ENCODE measurements at places on chromosomes 11 and 22.

DNA sequence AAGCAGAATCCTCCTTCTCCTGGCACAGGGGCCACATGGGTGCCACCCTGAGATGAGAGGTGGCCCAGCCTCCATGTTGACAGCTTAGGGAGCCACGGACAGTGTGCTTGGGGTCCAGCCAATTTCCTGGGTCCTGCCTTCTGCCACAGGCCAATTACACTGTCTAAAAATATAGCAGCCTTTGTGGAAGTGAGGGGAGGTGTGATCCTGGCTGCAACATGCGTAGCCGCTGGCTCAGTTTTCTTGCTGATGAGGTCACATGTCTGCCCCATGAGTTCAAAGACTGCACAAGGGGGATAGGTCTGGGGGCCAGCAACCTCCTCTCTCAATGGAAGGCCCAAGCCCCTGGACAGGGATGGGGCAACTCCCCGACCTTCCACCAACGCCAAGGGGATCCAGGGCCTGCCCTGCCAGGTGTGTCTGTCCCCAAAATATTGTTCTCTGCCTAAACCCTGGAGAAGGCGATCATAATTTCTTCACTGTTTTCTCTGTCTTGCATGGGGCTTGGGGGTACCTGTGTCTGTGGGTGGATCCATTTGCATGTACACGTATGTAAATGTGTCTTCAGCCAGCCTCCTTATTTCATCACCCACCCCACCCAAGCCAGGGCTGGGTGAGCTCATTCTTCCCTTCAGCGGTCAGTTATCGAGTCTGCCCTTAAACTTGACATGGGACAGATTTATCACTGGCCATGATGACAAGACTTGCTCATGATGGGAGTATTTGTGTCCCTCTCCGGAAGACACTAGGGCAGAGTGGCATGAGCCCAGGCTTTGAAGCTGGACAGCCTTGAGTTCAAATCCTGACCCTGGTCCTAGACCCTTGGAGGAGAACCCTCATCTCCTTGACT is 59.4 kb downstream of the OTOG start:
- DNase-seq, result no peak

DNA sequence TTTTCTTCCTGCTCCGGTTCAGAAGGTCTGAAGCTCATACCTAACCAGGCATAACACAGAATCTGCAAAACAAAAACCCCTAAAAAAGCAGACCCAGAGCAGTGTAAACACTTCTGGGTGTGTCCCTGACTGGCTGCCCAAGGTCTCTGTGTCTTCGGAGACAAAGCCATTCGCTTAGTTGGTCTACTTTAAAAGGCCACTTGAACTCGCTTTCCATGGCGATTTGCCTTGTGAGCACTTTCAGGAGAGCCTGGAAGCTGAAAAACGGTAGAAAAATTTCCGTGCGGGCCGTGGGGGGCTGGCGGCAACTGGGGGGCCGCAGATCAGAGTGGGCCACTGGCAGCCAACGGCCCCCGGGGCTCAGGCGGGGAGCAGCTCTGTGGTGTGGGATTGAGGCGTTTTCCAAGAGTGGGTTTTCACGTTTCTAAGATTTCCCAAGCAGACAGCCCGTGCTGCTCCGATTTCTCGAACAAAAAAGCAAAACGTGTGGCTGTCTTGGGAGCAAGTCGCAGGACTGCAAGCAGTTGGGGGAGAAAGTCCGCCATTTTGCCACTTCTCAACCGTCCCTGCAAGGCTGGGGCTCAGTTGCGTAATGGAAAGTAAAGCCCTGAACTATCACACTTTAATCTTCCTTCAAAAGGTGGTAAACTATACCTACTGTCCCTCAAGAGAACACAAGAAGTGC is 661 bp upstream of the MALAT1 start:
- DNase-seq, result peak; percentile 79

DNA sequence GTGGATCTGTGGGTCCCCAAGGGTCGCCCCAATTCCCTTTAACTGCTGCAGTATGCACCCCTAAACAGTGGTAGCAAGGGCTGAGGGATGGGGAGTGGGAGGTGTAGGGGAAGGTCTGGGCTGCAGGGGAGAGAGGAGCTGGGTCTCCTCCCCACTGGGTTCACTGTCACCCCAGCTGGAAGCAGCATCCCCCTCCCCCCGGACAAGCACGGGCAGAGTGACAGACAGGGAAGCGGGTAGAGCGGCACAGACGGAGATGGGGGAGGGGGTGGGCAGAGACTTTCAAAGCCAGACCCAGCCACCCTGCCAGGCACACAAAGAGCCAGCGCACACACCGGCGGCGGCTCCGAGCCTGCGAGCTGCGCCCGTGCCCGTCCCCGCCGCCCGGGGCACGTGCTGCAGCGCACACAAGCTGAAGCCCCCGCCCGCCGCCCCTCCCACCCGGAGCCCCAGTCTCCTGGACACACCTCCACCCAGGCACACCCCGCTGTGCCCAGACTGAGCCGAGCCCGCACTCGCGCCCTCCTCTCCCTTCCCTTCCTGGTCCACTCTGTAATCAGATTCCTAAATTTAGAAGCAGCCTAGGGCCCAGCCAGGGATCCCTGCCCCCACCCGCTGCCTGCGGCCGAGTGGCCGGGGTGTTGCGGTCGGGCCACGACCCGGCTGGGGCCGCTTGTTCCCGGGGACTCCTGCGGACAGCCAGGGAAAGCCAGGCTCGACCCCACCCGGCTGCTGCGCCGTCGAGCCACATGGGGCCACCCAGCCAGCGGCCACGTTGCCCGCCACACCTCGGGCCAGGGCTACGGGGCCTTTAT is 935 bp upstream of the RCOR2 start:
- peak; percentile 65 for DNase-seq

DNA sequence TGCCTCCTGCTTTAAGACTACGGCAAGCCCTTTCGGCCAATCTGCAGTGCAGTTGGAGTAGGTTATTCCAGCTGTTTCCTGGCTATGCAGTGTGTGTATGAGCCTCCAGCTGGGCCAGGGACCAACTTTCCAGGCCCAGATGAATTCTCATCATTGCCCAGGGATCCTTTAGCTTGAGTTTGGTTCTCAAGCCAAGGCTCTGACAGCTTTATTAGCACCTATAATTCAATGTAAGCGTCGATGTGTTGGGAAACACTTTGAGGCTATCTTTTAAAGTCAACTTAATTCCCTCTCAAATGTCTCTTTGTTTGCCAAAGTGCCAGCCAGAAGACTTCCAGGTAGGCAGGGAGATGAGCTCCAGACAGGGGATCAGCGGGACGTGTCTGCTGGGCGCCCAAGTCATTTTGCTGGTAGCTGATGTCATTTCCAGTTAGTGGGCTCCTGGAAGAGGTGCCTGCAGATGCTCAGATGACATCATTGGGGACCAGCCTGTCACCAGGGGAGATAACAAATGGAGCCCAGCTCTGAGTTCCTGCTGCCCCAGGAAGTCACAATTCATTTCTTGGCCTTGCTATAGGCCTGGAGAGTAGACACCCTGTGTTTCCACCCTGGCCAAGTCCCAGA is 520.4 kb downstream of the SOX6 start:
- no peak for DNase-seq

DNA sequence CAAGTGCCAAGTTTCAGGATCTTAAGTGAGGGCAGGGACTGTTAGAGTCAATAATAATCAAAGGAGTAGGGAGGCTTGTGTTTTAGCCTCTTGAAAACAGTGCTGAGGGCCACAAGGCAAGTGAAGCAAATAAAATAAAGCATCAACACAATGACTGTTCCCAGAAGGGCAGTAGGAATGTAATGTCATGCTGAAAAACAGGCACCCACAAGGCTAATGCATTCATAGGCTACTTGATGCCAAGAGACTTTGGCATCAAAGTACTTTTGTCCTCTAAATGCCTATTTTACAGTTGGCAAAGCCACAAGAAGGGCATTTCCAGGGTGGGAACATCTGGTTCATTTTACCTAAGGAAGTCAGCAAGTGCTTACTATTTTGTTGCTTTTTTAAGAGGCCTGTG is 22.9 kb downstream of the RAB39A start:
- no peak for DNase-seq

GRCh38 chr11:57480409-57481137 is 20.2 kb downstream of the RTN4RL2 start:
- DNase-seq, result peak; percentile 90

DNA sequence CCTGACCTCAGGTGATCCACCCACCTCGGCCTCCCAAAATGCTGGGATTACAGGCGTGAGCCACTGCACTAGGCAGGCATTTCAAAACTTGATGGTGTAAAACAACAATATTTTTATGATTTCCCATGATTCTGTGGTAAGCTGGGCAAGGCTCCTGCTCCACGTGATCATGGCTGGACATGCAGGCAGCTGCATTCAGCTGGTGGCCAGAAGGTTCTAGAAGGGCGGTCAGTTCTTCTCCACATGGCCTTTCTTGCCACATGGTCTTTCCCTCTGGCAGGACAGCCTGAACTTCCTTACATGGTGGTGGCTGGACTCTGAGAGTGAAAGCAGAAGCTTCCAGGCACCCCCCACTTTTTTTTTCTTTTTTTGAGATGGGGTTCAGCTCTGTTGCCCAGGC is 9.9 kb upstream of the RASD2 start:
- DNase-seq, result no peak

DNA sequence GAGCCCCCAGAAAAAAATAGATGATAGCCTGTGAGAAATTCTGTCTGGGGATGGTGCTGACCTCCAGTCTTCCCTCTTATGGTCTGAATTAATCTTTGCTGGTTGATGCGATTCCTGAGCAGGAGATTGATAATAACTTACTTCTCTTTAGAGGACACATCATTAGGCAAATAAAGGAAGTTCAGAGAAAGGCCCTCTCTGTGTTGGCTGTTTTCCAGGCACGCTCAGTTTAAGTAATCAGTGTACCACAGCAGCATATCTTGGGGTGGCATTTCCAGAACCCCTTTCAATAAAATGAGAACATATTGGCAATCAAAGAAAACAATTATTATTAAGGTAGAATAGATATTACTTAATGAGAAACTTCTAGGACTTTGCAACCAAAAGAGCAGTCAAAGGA is 1129.3 kb upstream of the RAG2 start:
- no peak for DNase-seq

- no peak for DNase-seq
These were observed 202.0 kb downstream of the PGR start for GRCh38 chr11:100927579-100927978.

GRCh38 chr11:4559527-4560440 is 14.8 kb downstream of the OR52M1 start:
- DNase-seq, result no peak

DNA sequence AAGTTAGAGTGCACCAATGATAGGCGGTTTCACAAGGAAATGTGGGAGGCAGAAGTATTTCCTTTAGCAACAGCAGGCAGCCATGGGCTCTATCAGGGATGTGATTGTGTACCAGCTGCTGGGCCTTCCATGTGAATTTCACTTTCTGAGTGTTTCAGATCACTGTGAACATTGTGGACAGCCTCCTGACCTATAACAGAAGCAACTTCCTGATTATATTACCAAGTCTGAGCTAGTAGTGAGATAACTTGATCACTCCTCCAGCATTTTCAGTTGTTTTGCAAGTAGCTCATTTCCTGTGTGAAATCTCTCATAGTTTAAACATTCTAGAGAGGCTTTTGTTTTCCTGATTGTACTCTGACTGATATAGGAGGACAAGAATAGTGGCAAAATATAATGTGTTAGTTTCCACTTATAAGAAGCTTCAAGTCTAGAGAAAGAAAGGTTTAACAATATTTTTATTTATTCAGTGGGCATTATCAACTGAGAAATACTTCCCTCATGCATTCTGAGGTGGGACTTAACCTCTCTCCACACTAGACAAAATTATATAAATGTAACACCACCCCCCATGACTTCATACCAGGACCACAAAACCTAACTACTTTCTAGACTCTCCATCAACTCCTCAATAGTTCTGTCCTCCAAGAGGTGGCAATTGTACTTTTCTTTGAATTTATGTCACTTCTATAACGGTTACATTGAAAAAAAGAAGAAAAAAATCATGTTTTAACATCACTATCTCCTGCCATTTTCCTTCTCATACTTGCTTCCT is 184.2 kb upstream of the LUZP2 start:
- no peak for DNase-seq

- DNase-seq, result no peak
These were observed 296.0 kb downstream of the CTTN start for GRCh38 chr11:70694371-70694770.

DNA sequence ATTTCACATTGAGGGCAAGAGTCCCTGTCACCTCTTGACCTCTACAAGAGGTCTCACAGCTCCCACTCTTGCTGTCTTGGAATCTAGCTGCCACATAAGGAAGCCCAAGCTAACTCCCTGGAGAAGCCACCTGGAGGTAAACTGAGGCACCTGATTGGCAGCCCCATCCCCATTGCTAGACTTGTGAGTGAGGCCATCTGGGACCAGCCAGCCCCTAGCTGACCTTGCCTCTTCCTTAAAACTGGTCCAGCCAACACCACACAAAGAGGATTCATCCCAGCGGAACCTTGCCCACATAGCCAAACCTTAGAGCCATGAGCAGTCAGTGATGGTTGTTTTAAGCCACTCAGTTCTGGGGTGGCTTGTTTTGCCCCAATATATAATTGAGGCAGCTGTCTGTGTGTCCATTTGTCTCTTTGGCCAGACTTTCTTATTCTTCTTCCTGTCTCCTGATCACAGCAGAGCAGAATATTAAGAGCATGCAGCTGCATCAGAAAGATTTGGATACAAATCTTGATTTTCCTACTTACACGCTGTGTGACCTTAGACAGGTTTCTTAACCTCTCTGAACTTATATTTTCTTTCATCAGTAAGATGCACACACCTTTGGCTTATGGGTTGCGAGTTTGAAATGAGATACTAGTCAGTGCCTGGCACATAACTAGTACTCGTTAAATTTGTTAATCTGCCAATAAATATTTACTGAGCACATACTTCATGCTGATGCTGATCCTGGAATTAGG is 74.3 kb upstream of the TP53I11 start:
- DNase-seq, result no peak

- peak; percentile 30 for DNase-seq
These were observed 9.3 kb downstream of the CELSR1 start for GRCh38 chr22:46528121-46528610.

- DNase-seq, result no peak
These were observed 483.5 kb downstream of the BRD1 start for GRCh38 chr22:49344161-49344560.

- peak; percentile 10 for DNase-seq
These were observed 42.4 kb downstream of the BARX2 start for GRCh38 chr11:129418039-129418438.

DNA sequence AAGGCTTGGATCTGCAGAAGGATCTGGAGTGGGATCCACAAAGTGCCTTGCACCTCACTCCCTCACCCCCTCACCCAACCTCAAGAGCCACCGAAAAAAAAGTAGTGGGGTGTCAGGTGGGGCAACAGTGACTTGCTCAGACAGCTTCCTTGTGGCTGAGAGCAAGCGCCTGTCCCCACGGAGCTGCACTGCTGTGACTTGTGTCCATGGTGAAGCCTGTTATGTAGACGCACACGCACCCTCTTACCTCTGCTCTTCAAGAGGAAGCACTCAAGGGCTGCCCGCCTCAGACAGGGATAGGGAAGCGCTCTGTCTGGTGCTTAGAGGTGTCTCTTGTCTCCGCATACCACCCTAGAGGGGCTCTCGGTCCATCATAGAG is 1.2 kb downstream of the DRD2 start:
- DNase-seq, result no peak

GRCh38 chr11:121439337-121439736 is 12.8 kb upstream of the SORL1 start:
- no peak for DNase-seq

DNA sequence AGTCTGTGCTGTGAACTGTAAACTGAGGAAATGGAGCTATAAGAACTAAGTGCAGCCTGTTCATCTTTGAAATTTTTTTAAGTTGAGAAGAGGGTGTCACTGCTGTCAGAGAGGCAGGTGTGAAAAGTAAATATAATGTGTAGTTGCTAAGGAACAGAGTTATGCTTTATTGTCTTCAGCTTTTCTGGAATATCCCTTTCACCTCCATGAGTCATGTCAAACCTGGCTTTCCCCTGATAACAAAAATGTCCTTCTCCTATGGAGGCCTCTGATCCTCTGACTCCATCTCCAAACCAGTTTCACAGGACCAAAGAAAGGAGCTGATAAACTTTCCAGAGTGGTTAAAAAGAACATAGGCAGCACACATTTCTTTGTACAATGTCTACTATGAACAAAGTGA is 12.8 kb upstream of the MUC15 start:
- DNase-seq, result no peak
